ENCODE measurements at places on chromosomes 3 and 15. TPM values are rescaled to one million over a fixed set of nuclear protein-coding genes. Genes with fewer than 3 reads are reported as not detected.

CFAP44 gene
- polyA plus RNA-seq = 0.74 TPM

CCR3 gene
- polyA plus RNA-seq = not detected

AMT gene
- polyA plus RNA-seq = 1.7 TPM

GOLGA8Q gene
- not detected for polyA plus RNA-seq

THAP10 gene
- polyA plus RNA-seq = not detected

GPR62 gene
- not detected for polyA plus RNA-seq

AGBL1 gene
- polyA plus RNA-seq = not detected

FANCD2OS gene
- not detected for polyA plus RNA-seq

RAD54L2 gene
- polyA plus RNA-seq = 16.6 TPM

PIGB gene
- 21.0 TPM for polyA plus RNA-seq

CD200 gene
- polyA plus RNA-seq = 2.5 TPM

SCN11A gene
- polyA plus RNA-seq = not detected

ZBTB11 gene
- 16.3 TPM for polyA plus RNA-seq

HPS3 gene
- polyA plus RNA-seq = 32.9 TPM

MYEF2 gene
- polyA plus RNA-seq = 1.8 TPM

LOXL1 gene
- 1.3 TPM for polyA plus RNA-seq

LDHAL6B gene
- polyA plus RNA-seq = not detected

LRRC2 gene
- polyA plus RNA-seq = not detected

ATXN7 gene
- 29.8 TPM for polyA plus RNA-seq

SLC12A1 gene
- not detected for polyA plus RNA-seq

ABHD14A gene
- 76.3 TPM for polyA plus RNA-seq

PLAAT1 gene
- not detected for polyA plus RNA-seq

TEX55 gene
- not detected for polyA plus RNA-seq

GOLGA6L2 gene
- not detected for polyA plus RNA-seq

PPP4R2 gene
- 38.9 TPM for polyA plus RNA-seq

TMEM266 gene
- not detected for polyA plus RNA-seq

H1-8 gene
- polyA plus RNA-seq = not detected

GHRL gene
- polyA plus RNA-seq = 0.69 TPM

SGO1 gene
- polyA plus RNA-seq = 0.54 TPM

SAXO2 gene
- 0.25 TPM for polyA plus RNA-seq

KATNBL1 gene
- polyA plus RNA-seq = 41.1 TPM

NCBP2 gene
- polyA plus RNA-seq = 96.9 TPM

FBN1 gene
- polyA plus RNA-seq = not detected

ETV5 gene
- not detected for polyA plus RNA-seq

HCLS1 gene
- polyA plus RNA-seq = 452 TPM

GATA2 gene
- polyA plus RNA-seq = not detected

KNL1 gene
- 0.99 TPM for polyA plus RNA-seq

SMCO1 gene
- polyA plus RNA-seq = not detected

LSAMP gene
- not detected for polyA plus RNA-seq

UROC1 gene
- not detected for polyA plus RNA-seq

GRAMD2A gene
- polyA plus RNA-seq = not detected

PDHB gene
- polyA plus RNA-seq = 106 TPM

ZNF710 gene
- polyA plus RNA-seq = 0.77 TPM

NTRK3 gene
- polyA plus RNA-seq = not detected

SEMA5B gene
- polyA plus RNA-seq = not detected

XCR1 gene
- not detected for polyA plus RNA-seq

MOBP gene
- polyA plus RNA-seq = not detected

DLEC1 gene
- 0.73 TPM for polyA plus RNA-seq

ARNT2 gene
- polyA plus RNA-seq = not detected

PGBD4 gene
- 1.5 TPM for polyA plus RNA-seq

SPG21 gene
- polyA plus RNA-seq = 123 TPM

NANOGP8 gene
- polyA plus RNA-seq = not detected

PLA2G4D gene
- not detected for polyA plus RNA-seq

ALS2CL gene
- 6.2 TPM for polyA plus RNA-seq

SKOR1 gene
- not detected for polyA plus RNA-seq

SLC24A5 gene
- polyA plus RNA-seq = not detected

CAV3 gene
- not detected for polyA plus RNA-seq

CCDC191 gene
- polyA plus RNA-seq = 1.4 TPM

GUCA1C gene
- not detected for polyA plus RNA-seq

DIS3L gene
- polyA plus RNA-seq = 48.8 TPM

All from naive thymus-derived CD4-positive, alpha-beta T cell (primary cell).